ENCODE measurements at places on chromosomes 7 and 10.
A peak's percentile ranks its signal among the peaks of the same experiment; 100 is the strongest.

GRCh38 chr10:127736222-127736914 is 617 bp upstream of the FOXI2 start:
- DNase-seq, result no peak

GRCh38 chr10:46097576-46098317 is 51.7 kb upstream of the MSMB start:
- no peak for DNase-seq

DNA sequence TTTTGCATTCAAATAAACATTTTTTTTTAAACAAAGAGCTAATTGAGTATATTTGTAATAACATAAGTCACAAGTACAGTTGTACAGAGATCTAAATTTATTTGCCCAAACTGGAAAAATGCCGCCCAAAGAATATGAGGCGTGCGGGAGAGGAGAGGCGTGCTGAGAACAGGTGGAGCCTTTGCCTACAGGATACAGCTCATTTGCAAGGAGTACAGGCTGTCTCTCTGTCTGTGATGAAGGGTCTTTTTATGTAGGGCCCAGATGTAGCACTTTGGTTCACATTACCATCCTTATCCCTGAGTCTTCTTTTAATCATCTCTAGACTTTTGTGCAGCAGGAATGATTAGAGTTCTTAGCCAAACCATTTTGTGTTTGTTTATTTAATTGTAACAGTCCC is 58.2 kb downstream of the POU6F2 start:
- DNase-seq, result no peak

DNA sequence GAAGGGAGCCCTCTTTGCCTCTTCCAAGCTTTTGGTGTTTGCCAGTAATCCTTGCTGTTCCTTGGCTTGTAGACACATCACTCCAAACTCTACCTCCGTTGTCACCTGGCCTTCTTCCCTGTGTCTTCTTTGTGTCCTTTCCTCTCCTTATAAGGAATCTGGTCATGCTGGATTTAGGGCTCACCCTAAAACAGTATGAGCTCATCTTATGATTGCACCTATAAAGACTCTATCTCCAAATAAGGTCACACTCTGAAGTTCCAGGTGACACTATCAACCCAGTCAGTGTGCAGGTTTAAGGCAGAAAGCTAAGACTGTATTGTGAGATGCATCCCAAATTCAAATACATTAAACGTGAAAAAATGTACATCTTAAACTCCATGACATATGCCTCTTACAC is 49.0 kb upstream of the ZRANB1 start:
- DNase-seq, result no peak

- DNase-seq, result no peak
Observed at GRCh38 chr10:122257041-122257440, 14.1 kb upstream of the BTBD16 start.

DNA sequence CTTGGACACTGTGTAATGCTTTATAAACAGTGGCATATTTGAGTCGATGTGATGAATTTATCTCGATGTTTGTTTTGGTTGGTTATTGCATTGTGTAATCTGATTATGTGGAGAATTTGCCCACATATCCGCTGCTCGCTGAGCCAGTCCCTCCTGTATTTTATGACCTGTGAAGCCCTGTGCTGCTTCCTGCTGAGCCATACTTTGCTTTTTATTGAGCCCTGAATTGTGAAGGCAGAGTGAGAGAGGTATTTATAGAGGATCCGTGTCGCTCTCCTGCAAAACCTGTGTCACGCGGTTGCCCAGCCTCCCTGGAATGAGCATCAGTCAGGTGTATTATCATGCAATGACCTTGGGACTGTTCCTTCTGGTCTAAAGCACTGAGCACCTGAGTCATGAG is 253.7 kb downstream of the ARHGAP21 start:
- no peak for DNase-seq

- DNase-seq, result no peak
Observed at GRCh38 chr10:106111246-106111645, 1053.3 kb downstream of the SORCS1 start.

- no peak for DNase-seq
Observed at GRCh38 chr10:112295853-112296830, 12.9 kb downstream of the TECTB start.

- no peak for DNase-seq
Observed at GRCh38 chr10:127148933-127149220, 47.5 kb downstream of the INSYN2A start.

DNA sequence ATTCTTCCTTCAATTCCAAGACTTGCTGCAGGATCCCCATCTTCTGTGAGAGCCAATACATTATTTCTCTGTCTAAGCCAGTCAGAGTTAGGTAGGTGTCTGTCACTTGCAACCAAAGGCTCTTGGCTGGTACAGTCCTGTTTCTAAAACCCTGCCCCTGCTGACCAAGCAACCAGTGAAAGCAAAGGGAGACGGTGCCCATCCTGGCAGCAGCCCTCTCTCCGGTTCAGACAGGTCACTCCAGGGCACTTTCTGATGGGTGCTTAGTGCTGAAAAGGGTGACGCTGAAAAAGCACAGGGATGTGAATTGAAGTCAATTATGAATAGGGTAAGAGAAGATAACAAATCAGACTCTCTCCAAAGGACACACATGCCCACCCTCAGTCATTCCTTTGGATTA is 37.5 kb downstream of the SPOCK2 start:
- no peak for DNase-seq

DNA sequence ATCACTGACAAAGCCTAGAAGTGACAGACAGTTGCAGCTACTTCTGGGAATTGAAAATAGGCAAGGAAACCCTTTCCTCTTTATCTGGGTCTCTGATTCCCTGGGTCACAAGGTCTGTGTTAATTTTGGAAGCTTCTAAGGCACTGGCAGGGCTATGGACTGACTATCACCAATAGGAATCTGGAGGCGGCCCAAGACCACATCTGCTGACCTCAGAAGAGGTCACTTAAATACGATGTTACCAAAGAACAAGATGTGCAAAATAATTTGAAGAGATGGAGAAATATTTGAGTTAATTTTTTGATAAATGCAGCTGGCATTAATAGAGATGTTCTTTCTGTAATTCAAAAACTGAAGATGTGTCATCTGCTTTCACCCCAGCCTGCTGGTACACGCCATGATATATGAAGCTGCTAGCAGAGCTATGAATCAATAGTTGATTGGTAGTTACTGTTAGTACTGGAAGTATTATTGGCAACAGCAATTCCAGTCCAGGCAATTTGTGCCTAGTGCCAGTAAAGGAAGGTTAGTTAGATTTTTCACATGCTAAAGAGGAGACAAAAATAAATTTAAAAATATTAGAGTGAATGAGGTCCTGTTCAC is 5.5 kb upstream of the STEAP4 start:
- DNase-seq, result no peak

DNA sequence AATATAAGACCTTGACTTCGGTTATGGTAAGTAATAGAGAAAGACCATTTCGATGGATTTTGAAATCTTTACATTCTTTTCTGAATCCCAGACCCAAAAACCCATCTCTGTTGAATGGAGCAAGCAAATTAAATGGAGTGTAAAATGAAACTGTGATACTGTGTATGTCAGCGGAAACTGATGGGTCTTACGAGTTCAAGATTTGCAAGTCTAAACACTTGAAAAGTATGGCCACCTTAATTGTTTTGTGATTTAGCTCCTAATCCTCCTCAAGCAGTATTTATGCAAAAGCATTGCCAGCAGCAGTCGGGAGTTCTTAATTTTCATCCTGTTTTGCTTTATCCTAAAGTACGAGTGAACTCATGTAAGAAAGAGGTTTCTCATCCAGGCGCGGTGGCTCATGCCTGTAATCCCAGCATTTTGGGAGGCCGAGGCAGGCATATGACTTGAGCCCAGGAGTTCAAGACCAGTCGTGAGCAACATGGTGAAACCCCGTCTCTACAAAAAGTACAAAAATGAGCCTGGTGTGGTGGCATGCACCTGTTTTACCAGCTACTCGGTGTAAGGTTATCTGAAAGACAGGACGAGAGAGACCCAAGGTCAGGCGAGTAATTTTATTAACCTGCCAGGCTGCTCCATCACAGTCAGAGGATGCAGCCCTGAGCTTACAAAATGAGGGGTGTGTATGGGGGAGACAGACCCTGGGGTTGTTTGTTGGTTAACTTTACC is 5.8 kb upstream of the DHTKD1 start:
- DNase-seq, result no peak

- no peak for DNase-seq
Observed at GRCh38 chr7:91512958-91513357, 248.7 kb downstream of the FZD1 start.

DNA sequence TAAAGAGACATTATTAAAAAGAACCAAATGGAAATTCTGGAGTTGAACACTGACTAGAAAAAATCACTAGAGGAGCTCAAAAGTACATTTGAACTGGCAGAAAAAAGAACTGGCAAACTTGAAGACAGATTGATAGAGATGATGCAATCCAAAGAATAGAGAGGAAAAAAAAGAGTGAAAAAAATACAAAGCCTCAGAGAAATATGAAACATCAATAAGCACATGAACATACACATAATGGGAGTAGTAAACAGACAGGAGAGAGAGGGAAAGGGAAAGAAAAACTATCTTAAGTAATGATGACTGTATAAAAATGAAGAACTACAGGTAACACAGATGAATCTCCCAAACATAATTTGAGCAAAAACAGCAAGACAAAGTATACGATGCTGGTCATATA is 61.1 kb downstream of the CNOT4 start:
- DNase-seq, result no peak

GRCh38 chr7:44967571-44968446 is 11.0 kb downstream of the MYO1G start:
- peak; percentile 31 for DNase-seq

DNA sequence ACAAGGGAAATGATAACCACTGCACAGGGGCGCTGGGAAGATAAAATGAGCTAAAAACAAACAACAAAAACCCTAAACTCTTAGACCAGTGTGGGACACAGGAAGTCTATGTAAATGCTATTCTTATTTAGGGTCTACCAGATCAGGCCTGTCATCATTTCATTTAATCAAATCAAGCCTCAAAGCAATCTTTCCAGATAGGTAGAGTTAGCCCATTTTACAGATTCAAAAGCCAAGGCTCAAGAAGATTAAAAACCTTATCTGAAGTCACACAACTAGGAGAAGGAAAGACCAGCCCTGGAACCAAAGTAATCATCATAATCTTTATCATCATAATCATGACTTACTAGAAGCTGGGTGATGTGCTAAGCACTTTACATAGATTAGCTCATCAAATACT is 4.7 kb downstream of the NOD1 start:
- DNase-seq, result no peak

GRCh38 chr7:33357846-33358245 is 228.5 kb downstream of the BBS9 start:
- DNase-seq, result no peak

- no peak for DNase-seq
Observed at GRCh38 chr7:135341049-135341448, 107.4 kb downstream of the STRA8 start.

DNA sequence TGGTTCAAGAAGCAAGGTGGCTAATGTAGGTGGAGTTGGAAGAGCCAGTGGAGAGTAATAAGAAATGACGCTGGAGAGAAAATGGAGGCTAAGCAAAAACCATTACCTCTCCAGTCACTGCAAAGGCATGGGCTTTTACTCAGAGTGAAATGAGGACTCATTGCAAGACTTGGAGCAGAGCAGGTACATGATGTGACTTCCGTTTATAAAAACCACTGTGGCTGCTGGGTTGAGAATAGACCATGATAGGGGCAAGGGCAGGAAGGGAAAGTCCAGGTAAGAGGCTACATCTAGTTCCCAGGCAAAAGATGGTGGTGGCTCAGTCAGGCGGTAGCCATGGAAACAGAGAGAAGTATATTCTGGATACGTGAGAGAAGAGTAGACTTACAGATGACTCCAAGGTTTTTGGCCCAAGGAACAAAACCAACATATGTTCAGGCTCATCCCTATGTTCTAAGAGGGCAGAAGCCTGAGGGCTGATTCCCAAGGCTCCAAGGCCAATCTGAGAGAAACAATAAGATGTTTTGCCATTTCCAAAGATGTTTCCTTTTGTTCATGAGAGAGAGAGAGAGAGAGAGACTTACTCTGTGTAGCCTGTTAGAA is 21.5 kb upstream of the PDE1C start:
- DNase-seq, result no peak

DNA sequence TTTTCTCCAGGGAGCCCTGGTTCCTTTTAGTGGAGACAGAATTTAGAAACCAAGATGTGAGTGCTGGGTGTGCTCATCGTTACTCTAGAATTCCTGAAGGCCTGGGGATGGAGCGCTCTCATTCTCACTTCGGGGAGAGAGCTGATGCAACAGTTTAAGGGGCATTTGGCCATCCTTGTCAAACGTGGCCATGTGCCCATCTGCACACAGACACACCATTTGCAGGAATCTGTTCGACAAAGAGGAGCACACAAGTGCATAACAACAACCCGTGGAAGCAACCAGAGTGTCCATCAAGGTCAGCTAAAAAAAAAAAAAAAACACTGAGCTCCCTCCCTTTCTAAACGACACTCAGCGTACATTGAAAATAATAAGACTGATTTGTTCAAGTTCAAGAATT is 23.0 kb upstream of the RET start:
- no peak for DNase-seq

GRCh38 chr7:157008206-157009169 is 2.0 kb downstream of the MNX1 start:
- DNase-seq, result no peak

GRCh38 chr10:125549653-125550052 is 133.3 kb downstream of the TEX36 start:
- no peak for DNase-seq

- no peak for DNase-seq
Observed at GRCh38 chr7:54774785-54775740, 16.1 kb upstream of the SEC61G start.
